Sigmoid colon (tissue), 7 donors: ENCODE measurements at places on chromosomes 12 and 14. TPM values are rescaled to one million over a fixed set of nuclear protein-coding genes. Genes with fewer than 3 reads are reported as not detected.

Gene PRPF40B
- total RNA-seq = 15.3 TPM

Gene TPPP2
- total RNA-seq = not detected

Gene KLHDC2
- total RNA-seq = 104 TPM

Gene SLC25A21
- 1.1 TPM for total RNA-seq

Gene TAS2R7
- total RNA-seq = not detected

Gene VRTN
- total RNA-seq = not detected

Gene FOXN4
- total RNA-seq = 0.41 TPM

Gene PSMD9
- 33.0 TPM for total RNA-seq

Gene SERPINA5
- 2.0 TPM for total RNA-seq

Gene RILPL2
- 5.0 TPM for total RNA-seq

Gene CGRRF1
- total RNA-seq = 43.9 TPM

Gene PIWIL1
- total RNA-seq = not detected

Gene MUCL1
- total RNA-seq = not detected

Gene HSPB8
- 448 TPM for total RNA-seq

Gene CLEC4C
- not detected for total RNA-seq

Gene TMEM233
- total RNA-seq = not detected

Gene TAS2R19
- 6.1 TPM for total RNA-seq

Gene TAS2R30
- 10.5 TPM for total RNA-seq

Gene ARF3
- total RNA-seq = 52.2 TPM

Gene DEPDC4
- 0.82 TPM for total RNA-seq

Gene KRT1
- total RNA-seq = not detected

Gene PTHLH
- total RNA-seq = 4.4 TPM

Gene ESPL1
- under 0.01 TPM for total RNA-seq

Gene SPATS2
- total RNA-seq = 10.3 TPM

Gene OR6C2
- total RNA-seq = not detected

Gene ADAM21
- not detected for total RNA-seq

Gene BICD1
- 9.4 TPM for total RNA-seq

Gene KCNA1
- total RNA-seq = 3.3 TPM

Gene ANKRD33
- not detected for total RNA-seq

Gene B4GALNT1
- total RNA-seq = 0.99 TPM

Gene PDZRN4
- total RNA-seq = 98.1 TPM

Gene RNU4-1
- total RNA-seq = under 0.01 TPM

Gene DNAH10
- total RNA-seq = under 0.01 TPM

Gene SIX1
- total RNA-seq = 0.71 TPM

Gene NTN4
- 7.2 TPM for total RNA-seq

Gene KRT2
- not detected for total RNA-seq

Gene TMEM119
- 11.6 TPM for total RNA-seq

Gene CLEC14A
- total RNA-seq = 18.3 TPM

Gene EPYC
- not detected for total RNA-seq

Gene RNASE2
- total RNA-seq = not detected

Gene MFAP5
- total RNA-seq = 313 TPM

Gene SLC17A8
- not detected for total RNA-seq

Gene SPTB
- 2.9 TPM for total RNA-seq

Gene TRAFD1
- total RNA-seq = 90.8 TPM

Gene RAB2B
- total RNA-seq = 27.4 TPM

Gene NANOG
- not detected for total RNA-seq

Gene DMAC2L
- total RNA-seq = 25.4 TPM

Gene TDRD9
- total RNA-seq = 0.83 TPM

Gene GSG1
- total RNA-seq = not detected

Gene TAPBPL
- total RNA-seq = 27.1 TPM

Gene CD27
- total RNA-seq = not detected

Gene KERA
- not detected for total RNA-seq

Gene ERP27
- total RNA-seq = not detected

Gene DPPA3
- total RNA-seq = not detected

Gene NDRG2
- 246 TPM for total RNA-seq
